ENCODE measurements at places on chromosomes 7 and 10.

DNA sequence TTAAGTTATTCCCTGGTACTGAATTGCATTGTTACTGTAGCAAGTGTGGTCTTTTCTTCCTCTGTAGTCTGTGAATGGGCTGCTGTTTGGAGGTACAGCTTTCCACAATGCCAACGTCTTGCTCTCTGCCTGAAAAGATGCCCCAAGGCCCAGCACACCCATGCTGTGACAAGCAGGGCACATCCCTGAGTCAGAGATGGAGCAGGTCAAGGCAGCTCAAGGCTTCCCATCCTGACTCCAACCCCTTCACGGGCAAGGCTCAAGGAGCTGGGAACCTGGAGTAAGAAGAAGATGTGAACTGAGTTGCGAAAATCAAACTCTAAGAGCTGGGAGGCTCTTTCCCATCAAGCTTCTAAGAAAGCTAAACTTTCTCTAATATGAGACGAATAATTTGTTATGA is 27.2 kb downstream of the SVIL start:
- DNase-seq = no peak

DNA sequence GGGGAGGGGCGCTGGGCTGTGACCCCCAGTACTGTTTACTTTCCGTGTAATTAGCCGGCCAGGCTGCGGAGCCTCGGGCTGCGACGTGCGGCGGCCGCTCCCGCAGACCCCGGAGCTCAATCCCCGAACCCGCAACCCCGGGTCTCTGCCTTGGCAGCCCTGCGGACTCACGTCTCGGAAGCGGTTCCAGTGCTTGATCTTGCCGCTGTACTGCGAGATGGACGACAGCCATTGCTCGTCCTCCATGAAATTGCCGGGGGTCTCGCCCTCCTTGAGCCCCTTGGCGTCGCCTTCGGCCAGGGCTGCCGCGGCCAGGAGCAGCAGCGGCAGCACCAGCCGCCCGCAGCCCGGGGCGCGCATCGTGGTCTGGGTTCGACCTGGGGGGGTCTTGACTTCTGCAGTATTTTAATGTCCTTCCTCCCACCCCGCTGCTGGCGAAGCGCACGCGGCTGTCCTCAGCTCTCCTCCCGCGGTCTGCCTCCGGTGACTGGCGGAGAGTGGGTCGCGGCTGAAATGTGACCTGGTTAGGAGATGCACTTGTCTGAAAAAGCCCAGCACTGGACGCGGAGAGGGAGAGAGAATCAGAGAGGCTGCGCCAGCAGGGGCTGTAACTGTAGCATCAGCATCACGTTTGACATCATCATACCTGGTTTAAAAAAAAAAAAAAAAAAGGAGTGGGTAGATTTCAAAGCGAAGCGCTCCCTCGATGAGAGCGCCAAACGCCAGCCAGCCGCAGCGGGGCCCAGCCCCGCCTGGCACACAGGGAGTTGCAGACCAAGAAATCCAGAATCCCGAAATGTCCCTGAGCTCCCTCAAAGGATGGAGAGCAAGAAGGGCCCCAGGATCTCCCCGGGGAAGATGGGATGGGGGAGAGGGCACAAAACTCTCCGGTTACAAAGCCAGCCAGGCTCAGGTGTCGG is at the start of gene SPOCK2:
TSS of gene SPOCK2 (minus strand) at position 583 of the 920 bp plus-strand sequence. CDS start at position 360, 223 bp downstream.
- DNase-seq = no peak

DNA sequence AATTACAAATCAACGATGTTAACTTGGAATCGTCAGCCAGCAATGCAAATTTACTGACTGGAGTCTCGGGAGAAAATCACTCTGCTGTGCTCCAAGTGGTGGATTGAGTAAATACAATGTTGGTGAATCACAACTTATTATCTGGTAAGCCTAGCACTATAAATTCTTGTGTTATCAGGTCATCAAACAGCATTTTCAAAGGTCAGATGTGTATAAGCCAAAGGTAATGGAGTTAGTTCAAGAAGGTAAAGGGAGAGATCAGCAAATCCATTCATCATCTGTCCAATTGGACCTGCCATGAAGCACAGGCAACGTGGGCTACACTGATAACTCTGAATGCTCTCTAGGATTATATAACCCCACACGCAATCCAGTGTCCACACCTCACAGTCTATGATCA is 13.9 kb downstream of the CUBN start:
- no peak for DNase-seq

- no peak for DNase-seq
Measured at GRCh38 chr10:114632869-114633715, 25.0 kb downstream of the ABLIM1 start.

DNA sequence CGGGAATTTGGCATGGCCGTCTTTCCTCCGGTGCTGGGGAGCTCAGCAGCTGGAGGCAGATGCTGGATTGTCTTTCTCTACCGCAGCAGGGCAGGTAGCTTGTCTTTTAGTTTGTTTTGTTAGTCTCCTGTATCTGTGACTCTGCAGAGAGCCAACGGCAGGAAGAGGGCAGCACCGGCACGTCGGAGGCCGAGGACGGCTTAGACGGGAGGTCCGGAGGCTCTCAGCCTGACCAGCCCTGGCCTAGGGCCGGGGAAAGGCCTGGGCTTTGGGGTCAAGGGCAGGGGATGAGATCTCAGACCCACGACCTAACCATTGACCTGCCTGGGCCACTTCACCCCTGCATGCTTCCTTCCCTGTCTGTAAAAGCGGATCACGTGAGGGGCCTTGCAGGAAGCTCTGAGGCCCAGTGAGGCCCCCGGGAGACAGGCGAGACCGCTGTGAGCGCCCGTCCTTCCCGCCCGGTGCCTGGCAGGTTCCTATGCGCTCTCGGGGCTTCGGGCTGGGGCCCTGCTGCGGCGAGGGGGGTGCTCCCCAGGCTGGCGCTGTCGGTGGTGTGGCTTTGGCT is 72.7 kb downstream of the LHPP start:
- DNase-seq = no peak

GRCh38 chr7:134493091-134493490 is 34.2 kb upstream of the AKR1B1 start:
- DNase-seq = no peak

DNA sequence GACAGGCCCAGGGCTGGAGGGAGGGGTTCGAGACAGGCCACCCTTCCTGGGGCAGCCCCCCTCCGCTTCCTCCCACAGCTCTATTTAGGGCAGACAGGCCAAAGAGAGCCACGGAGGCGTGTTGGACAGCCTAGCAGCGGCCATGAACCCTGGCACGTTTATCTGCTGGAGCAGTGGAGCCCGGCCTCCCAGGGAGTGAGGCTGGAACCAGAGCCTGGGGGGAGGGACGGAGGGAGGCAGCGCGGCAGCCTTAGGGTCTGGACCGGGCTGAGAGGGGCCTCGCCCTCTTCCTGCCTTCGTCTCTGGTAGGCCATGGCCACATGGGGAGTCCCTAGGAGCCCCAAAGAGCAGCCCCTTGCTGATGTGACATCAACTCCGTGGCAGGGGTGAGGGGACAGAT is 17.1 kb downstream of the UNCX start:
- DNase-seq = no peak

DNA sequence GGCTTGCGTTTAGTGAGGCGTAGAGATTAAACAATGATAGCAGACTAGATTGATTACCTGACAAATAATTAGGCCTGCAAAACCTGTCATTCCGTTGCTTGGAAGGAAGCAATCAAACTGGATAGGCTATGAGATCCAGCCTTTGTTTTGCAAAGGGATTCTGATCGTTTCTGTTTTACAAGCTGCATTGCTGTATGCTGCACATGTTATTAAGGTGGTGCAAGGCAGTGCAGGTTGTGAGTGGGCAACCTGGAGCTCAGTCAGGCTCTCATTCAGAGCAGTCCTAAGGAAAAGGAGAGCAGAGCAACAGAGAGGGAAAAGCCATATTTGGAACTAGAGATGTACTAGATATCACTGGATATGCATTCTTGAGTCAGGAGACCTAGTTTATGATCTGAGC is 6.9 kb upstream of the NOBOX start:
- no peak for DNase-seq

- DNase-seq = no peak
Measured at GRCh38 chr10:28841625-28842024, 164.3 kb downstream of the BAMBI start.

GRCh38 chr10:7255517-7255916 is 155.3 kb downstream of the SFMBT2 start:
- DNase-seq = no peak

DNA sequence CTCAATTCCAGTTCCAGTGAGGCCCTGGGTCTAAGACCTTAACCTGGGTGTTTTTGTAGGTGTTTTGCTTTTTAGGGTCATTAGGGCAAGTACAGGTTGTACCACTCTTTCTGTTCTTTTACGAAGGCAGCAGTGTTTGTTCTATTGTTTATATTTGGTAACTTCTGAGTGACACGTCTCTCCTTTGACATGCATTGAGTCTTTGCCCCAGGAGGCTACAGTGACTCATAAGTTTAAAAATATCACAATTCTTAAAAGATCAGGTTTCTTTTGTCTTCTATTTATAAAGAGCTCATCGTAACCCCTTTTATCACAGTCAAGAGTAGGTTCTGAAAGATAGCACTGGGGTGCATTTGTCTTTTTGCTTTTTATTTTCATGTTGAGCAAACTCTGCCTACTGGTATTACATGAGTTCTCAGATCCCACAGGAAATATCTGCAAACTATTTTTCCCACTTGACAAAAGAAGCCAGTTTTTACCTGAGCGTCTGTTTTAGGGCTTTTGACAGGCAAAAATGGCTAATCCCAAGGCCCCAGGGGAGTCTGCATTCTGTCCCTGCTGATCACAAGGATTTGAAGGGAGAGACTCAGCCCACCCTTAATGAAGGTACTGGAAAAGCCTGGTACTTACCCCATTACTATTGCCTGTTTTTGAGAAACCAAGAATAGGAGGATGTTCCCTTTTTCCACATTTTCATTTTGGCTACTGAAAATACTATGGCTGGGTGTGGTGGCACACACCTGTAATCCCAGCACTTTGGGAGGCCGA is 7.9 kb downstream of the NUDT13 start:
- no peak for DNase-seq

DNA sequence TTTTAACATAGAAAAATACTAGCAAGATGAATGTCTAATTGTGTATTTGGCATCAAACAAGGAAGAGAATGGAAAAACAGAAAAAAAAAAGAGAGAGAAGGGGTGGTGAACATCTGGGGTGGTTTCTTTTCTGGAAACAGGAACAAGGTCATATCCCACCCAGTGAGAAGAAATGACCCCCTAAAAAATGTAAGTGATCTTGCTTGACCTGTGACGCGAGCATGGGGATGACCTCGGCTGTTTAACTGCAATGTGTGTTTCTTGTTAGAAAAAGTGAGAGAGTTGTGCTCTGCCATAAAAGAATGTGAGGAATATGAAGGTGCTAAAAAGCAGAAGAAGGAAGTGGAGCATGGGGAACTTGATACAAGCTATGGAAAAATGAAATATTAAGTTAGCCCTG is 258.5 kb downstream of the AGMO start:
- no peak for DNase-seq

DNA sequence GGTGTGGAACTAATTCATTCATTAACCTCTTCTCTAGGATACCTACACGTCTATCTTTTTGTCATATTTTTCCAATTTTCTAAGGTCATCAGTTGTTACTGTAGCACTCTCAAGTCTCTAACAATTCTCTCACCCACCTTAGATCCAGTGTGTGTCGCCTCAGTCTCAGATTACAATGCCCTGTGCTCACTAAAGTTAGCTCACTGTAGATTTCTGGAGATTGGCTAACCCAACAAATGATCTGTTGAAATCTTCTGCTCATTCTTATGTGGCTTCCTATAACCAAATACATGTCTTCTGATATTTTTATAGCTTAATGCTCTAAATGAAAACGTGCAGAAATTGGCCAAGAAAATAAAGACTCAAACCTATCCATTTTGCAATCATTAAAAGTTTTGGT is 142.6 kb downstream of the SLC25A13 start:
- DNase-seq = no peak

DNA sequence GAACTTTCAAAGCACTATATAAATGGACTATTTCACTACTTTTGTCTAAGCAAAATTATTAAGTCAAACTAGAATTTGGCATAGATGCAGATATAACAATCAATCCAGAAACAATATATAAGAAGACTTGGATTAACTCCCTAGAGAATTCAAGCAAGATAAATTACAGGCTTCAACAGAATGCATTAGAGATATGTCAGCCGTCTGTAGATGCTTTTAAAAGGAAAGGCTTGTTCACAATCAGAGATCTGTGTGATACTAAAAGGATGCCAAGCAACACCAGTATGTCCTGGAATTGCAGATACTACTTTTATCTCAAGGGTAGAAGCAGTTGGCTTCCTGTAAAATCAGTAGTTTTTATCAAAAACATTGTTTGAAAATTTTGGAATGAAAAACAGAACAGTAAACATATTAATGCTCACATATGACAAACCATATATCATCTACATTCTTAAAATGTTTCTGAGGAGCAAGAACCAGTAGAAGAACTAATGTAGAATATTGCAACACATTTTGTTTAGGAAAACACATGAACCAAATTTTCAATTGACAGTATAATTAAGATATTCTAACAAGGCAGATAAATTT is 947.9 kb upstream of the LRRN3 start:
- no peak for DNase-seq
